ENCODE measurements at places on chromosomes 2 and 18.

DNA sequence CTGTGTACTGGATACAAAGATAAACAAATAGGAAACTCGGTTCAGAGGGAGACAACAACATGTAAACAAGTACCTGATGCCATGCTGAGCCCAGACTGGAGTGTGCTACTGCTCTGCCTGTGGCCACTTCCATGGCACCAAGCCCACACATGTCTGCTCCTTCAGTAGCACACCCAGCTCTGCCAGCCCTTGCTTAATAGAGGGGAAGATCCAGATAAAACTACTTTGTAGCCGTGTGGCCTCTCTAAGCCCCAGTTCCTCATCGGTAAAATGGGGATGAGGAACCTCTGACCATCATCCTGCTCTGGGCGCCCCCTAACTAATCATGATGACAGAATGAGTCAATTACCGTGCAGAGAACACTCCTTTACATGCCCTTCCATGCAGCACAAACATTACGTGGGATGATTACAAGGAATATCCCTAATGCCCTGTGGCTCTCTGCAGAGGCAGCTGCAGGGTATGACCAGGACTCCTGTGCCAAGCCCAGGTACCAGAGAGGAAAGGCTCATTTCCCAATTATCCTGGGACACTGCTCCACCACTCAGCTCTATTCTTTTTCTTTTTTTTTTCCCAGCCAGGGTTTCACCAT, 34.9 kb downstream of the DNMT3A start:
- no peak for DNase-seq

- DNase-seq: no peak
Measured at GRCh38 chr2:98907966-98908905, 27.8 kb downstream of the CRACDL start.

GRCh38 chr2:160249876-160250275, 49.8 kb upstream of the ITGB6 start:
- DNase-seq: no peak

GRCh38 chr2:161139098-161139987, 20.9 kb upstream of the TANK start:
- no peak for DNase-seq

GRCh38 chr18:50297621-50298442, 10.3 kb upstream of the CXXC1 start:
- DNase-seq: peak; percentile 20

DNA sequence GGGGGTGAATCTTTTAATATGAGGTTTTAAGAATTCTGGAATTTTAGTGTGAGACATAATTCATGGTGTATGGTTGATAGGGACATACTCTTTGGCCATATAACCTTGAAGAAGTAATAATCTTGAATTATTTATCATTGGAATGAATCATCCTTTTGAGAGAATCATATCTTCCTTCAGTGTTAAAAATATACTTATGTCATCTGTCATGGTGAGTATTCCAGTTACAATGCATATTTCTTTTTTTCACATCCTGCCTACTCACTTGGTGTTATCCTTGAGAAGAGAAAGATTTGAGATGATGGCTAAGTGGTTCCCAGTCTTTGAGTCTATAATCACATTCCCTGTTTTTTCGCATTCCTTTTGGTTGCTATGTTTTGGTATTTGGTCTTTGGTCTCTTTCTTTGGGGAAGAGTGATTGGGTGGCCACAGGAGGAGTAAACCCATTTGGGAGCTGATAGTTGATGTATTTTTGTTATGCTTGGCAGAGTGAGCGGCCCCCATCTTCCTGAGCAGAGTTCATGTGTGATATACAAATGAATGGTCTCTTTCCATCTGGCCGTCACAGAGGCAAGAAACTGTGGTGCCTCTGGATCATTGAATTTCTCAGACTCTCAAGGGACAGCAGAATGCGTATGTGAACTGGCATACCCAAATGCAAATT, 21.6 kb downstream of the ASAP2 start:
- DNase-seq: no peak

DNA sequence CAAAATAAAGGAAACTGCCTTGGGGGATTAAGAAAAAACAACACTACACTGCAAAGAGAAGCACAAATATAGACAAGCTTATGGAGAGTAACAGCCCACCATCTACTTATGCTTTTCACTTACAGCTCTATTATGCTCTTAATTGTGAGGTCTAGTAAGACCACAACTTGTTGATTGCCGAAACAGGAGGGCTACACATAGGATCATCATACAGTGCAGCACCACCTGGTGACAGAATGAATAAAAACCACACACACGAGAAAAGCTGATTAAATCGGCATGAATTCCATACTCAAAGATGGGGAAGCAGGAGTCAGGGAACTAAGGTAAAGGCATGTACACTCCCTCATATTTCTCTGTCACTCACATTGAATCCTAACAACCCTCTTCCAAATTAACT, 259.2 kb downstream of the IKZF2 start:
- DNase-seq: peak; percentile 29

GRCh38 chr2:3443506-3444084, 64.1 kb downstream of the TRAPPC12 start:
- no peak for DNase-seq

- no peak for DNase-seq
Measured at GRCh38 chr18:48590678-48591077, 51.8 kb downstream of the CTIF start.

DNA sequence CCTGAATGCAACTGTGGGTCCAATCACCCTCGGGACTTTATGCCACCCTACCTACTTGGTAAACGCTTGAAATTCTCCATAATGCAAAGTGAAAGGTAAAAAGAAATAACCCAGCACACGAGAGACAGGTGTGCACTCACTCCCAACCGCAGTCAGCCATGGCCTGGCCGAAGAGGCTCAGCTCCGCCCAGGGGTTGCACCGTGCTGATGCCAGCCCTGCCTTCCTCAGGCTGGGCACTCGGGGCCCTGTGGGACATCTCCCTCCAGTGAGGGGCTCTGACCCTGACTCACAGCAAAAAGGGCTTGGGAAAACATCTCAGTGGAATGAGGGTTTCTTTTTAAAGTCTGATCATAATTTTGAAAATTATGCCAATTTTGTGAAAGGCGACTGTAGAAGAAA, 13.3 kb downstream of the SLC66A2 start:
- DNase-seq: no peak

GRCh38 chr2:51297488-51297887, 265.6 kb upstream of the NRXN1 start:
- no peak for DNase-seq

DNA sequence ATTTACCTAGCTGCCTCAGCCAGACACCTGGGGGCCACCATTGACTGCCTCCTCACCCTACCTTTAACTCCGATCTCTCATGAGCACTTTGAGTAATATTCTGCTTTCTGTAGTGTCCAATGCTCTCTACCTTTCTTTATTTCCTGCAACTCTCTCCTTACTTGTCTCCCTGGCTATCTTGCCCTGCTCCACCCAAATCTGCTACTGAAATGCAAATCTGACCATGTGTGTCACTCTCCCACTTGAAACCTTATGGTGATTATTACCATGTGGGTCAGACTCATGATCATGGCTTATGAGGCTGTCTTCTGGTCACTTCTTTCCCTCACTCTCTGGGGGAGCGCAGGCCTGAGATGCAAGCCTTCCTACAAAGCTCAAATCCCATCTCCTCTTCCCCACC, 83.3 kb downstream of the INSIG2 start:
- no peak for DNase-seq

- no peak for DNase-seq
Measured at GRCh38 chr2:10266133-10266620, 36.5 kb upstream of the HPCAL1 start.

GRCh38 chr18:23380001-23380550, 73.0 kb upstream of the RIOK3 start:
- peak; percentile 20 for DNase-seq

DNA sequence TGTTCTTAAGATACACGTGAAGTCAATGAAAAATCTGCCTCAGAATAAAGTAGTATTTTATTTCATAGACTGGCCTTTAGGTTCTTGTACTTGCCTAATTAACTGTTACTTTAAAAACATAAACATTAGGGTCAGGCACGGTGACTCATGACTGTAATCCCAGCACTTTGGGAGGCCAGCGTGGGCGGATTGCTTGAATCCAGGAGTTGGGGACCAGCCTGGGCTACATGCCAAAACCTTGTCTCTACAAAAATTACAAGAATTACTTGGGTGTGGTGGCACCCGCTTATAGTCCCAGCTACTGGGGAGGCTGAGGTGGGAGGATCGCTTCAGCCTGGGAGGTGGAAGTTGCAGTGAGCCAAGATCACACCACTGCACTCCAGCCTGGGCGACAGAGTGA, 16.0 kb upstream of the SNORC start:
- no peak for DNase-seq

DNA sequence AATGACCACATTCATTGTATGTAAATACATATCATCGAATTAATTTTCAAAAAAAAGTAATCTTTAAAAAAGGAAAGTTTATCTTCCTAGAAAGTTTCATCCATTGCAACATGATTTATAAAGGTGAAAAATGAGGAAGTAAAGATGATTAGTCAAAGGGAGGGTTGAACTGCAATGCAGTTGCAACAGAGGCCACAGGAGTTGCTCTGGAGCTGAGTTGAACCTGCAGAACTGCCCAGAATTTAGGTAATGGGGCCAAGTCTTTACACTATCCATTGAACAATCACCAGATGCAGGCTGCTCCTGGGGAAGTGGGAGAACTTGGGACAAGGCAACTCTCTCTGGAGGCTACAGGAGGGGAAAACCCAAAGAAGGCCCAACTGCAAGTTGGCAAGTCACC, 390.7 kb downstream of the METTL4 start:
- no peak for DNase-seq

DNA sequence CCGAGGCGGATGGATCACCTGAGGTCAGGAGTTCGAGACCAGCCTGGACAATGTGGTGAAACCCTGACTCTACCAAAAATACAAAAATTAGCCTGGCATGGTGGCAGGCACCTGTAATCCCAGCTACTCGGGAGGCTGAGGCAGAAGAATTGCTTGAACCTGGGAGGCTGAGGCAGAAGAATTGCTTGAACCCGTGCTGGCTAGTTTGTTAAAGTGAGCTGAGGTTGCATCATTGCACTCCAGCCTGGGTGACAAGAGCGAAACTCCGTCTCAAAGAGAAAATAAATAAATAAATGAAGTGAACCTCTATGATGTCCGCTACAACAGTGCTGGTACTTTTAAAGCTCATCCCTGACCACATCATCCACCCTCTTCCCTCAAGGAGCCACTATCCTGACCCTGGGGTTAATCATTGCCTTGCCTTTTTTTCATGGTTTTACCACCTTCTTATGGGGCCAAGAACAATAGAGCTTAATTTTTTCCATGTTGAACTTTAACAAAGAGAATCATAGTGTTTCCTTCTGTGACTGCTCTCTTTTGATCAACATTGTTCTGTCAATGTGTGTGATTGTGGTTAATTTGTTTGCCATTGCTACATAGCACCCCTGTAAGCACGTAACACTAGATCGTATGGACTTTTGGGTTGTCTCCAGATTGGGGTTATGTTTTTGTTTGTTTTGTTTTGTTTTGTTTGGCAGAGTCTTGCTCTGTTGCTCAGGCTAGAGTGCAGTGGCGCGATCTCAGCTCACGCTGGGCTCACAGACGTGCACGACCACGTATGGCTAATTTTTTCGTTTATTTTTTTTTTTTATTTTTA, 17.1 kb upstream of the ATRAID start:
- DNase-seq: no peak

DNA sequence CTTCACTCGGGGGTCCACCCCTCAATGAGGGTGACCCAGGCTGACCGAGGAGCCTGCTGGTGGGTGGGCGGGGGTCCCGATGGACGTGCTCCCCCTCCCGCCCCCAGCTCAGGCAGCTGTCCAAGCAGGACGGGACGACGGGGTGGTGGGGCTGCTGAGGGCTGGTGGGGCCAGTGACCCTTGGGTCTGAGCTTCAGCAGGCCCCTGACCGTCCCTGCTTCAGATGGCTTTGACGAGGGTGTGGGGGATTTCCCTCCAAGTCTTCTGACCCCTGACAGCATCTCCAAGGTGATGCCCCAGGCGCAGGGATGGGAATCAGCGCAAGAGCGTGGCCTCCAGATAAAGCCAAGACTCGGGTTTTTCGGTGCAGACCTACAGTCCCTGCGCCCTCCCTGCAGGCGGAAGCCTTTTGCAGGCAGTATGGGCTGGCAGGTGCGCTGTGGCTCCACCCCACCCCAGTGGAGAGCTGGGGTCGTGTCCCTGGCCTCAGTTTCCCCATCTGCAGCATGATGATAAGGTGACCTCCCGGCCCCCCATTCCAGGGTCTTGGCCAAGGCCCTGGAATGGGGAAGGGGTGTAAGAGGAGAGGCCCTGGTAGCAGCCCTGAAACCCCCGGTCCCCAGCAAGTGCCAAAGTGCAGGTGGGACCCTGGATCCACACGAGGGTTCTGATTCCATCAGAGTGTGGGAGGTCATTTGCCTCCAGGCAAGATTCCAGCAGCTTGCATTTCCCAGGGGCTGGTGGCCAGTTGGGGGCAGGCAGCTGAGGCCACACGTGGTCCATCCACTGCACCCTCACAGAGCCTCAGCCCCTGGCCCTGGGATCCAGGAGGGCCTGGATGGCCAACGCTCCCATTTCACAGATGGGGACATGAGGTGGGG, 8.7 kb downstream of the CROCC2 start:
- no peak for DNase-seq

GRCh38 chr18:58481321-58482180, 147.3 kb downstream of the ALPK2 start:
- no peak for DNase-seq

DNA sequence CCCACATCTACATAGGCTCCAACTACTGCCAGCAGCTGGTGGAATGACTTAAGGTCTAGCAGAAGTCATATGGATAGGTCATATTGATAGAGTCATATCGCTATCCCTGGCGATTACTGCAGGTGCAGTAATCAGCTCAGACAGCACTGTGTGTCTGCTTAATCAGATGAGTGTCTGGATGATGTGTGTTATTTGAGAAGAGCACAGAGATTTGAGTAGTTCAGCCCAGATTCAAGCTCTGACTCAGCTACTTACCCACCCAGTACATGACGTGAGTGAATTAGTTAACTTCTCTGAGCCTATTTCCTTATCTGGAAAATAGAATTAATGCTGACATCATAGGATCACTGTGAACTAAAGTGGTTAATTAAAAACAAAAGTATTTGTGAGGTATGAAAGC, 78.9 kb downstream of the EHD3 start:
- no peak for DNase-seq

DNA sequence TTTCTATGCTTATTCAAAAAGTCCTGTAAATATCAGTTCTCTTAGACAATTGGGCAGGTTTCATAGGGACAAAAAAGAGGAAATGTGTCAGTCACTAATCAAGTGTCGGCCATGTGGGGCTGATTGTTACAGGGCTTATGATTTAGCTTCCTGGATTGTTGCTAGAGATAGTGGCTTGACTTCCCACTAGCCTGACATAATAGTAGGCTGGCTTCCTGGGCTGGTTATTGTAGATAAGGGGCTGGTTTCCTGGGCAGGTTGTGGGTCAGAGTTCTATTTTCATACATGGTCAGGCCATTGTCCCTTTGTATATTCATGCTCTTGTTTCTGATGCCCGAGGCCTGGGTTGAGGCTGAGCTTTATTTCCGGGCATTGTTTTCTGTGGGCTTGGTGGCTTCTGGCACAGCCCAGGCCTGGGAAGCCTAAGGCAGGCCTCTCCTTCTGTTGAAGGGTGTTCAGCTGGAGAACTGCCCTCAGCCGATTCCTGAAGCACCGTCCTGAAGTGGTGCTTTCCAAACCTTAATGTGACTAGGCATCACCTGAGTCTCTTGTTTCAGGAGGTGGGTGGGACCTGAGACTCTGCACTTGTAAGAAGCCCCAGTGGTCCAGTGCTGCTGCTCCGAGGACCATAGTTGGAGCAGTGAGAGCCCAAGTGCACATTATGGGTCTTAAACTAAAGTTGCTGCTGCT, 37.0 kb downstream of the CD8B2 start:
- no peak for DNase-seq

- no peak for DNase-seq
Measured at GRCh38 chr2:165905854-165906253, 47.7 kb downstream of the TTC21B start.

GRCh38 chr2:203605302-203605701, 70.2 kb upstream of the RAPH1 start:
- no peak for DNase-seq

Measured in HTR-8/SVneo (cell line).